NCI-H82 (cell line): ENCODE measurements at places on chromosomes 3 and 15.

- DNase-seq: peak; percentile 67
Observed at GRCh38 chr3:54830658-54831057, 97.2 kb downstream of the LRTM1 start.

DNA sequence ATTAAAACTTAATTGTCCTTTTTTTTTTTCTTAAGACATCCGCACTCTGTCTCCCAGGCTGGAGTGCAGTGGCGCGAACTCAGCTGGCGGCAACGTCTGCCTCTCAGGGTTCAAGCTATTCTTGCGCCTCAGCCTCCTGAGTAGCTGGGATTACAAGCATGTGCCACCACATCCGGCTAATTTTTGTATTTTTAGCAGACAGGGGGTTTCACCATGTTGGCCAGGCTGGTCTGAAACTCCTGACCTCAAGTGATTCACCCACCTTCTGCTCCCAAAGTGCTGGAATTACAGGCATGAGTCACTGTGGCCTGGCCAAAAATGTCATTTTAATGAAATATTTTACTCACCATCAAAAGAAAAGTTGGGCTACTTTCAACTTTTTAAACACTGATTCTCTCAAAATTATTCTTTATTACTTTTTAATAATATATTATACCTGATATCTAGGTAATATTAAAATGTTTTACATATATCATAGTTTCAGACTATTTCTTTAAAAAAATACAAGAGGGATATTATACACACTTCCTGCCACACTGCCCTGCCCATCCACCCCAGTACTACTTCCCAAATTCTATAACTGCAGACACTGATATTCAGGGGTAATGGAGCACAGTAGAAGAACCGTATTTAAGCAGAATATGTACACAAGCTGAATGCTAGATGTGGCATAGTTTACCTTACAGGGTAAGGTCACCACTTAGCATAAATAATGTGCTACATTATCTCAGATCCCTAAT, 723.9 kb upstream of the ZNF385D start:
- DNase-seq: no peak

- peak; percentile 79 for DNase-seq
Observed at GRCh38 chr15:80173022-80173759, 20.4 kb downstream of the FAH start.

DNA sequence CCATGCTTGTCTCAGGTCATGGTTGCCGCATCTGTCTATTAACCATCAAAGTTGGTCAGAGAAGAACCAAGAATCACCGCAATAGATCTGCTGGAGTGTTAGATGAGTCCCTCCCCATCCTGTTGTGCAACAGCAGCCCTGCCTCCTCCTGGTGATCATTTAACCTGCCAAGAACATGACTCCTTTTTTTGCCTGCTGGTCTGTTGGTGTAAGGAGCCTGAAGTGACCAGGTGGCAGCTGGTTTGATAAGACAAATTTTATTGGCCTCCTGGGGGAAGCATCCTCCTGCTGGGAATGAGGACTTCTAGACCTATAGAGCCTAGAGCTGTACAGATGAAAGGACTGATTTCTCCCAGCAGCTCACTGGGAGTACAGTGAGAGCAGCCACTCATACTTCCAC, 43.5 kb upstream of the RAF1 start:
- peak; percentile 71 for DNase-seq

GRCh38 chr15:52095597-52096262, 16.8 kb downstream of the BCL2L10 start:
- no peak for DNase-seq
